ENCODE measurements at places on chromosomes 5 and 9. TPM values are rescaled to one million over a fixed set of nuclear protein-coding genes. Genes with fewer than 3 reads are reported as not detected.

DNA sequence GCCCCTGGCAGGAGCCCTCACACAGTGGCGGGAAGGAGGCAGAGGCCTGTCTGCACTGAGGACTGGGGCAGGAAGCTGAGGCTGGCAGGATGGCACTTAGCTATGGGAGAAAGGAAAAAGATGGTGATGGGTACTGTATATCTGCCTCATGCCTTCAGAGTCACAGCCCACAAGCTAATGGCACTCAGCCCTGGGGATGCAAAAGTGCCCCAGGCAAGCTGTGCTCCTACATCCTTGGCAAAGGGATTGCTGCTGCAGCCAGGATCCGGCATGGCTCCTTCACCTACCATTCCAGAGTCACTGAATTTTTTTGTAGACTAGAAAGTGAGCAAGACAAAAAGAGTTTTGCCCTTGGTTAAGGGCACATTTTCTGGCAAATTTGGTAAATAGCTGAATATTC is 8.7 kb downstream of the ACSL6 start:
- DNase-seq = no peak

GRCh38 chr5:79568632-79569190 is 43.5 kb upstream of the TENT2 start:
- no peak for DNase-seq

OMD gene
- total RNA-seq = not detected

SNCAIP gene
- total RNA-seq = 19.0 TPM
